ENCODE measurements at places on chromosomes 3 and 15. TPM values are rescaled to one million over a fixed set of nuclear protein-coding genes. Genes with fewer than 3 reads are reported as not detected.

CYP1A1 gene
- 2.0 TPM for total RNA-seq

ADAMTS17 gene
- total RNA-seq, result 3.0 TPM

GRCh38 chr3:169662843-169663160, 710 bp downstream of the MECOM start:
- DNase-seq, result no peak

DNA sequence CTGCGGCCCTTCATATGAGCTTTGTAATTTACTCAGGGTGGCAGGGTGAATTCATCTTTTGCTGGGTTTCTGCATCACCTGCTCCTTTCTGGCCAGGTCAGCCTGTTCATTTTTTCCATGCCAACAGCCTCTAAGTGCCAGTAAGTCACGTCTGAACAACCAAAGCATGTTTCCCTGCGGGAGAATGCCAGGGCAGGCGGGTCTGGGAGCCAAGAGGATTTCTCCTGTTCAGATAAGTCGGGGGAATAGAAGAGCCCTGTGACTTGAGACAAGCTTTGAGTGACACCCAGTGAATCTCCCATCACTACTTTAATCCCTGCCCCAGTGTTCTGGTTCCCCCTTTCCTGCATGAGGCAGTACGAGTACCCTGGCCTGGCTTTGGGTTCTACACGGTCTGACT, 153.1 kb downstream of the PGPEP1L start:
- DNase-seq, result no peak

- no peak for DNase-seq
Observed at GRCh38 chr3:131735116-131735515, 232.3 kb upstream of the MRPL3 start.

All from HT-29 (cell line).